ENCODE measurements at places on chromosomes 1 and 21. TPM values are rescaled to one million over a fixed set of nuclear protein-coding genes. Genes with fewer than 3 reads are reported as not detected.
A peak's percentile ranks its signal among the peaks of the same experiment; 100 is the strongest.

Gene MCOLN3
- 21.3 TPM for total RNA-seq

Gene APCS
- not detected for total RNA-seq

DNA sequence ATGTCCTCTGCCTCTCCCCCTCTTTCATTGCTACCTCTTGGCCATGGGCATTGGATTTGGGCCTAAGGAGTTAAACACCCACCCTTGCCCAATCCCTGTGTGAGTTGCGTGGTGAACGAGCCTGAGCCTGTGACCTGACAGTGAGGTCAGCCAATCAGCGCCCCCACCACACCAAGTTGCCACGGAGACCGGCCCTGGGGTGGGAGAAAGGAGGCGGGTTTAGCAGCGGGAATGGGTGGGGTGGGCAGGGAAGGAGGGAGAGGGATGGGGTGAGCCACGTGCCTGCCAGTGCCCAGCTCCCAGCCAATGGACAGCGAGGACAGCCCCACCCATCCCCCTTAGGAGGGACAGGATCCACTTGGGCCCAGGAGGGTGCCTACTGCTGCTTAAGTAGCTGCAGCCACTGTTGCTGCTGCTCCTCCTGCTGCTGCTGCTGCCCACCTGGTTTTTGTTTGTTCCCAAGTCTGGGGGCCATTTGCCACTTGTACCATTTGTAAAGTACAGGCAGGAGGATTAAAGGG is 9.5 kb downstream of the ZBTB7B start:
- peak; percentile 85 for DNase-seq

GRCh38 chr21:40334159-40334558 is 466.9 kb downstream of the PCP4 start:
- DNase-seq, result no peak

DNA sequence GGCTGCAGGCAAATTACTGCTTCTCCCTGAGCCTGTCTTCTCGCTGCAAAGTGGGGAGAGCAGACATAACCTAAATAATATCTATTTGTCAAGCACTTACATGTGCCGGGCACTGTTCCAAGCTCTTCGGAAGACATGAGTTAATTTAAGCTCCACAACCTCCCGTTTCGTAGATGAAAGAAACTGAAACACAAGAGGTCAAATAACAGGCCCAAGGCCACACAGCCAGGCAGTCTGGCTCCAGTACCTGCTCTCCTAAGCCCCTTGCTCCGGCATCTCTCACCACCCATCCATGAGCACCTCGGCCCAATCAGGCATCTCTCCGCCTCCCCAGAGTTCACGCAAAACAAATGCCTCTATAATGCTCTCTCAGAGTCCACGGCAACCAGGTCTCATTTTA is 65.4 kb downstream of the TAS1R2 start:
- DNase-seq, result no peak

- DNase-seq, result no peak
Measured at GRCh38 chr1:115133440-115133839, 44.1 kb upstream of the TSPAN2 start.

- no peak for DNase-seq
Measured at GRCh38 chr1:224751624-224752311, 135.7 kb downstream of the CNIH3 start.
